ENCODE measurements at places on chromosomes 12 and 14. TPM values are rescaled to one million over a fixed set of nuclear protein-coding genes. Genes with fewer than 3 reads are reported as not detected.

Gene KRT73
- 0.52 TPM for total RNA-seq

Gene KLRK1
- total RNA-seq = 8.1 TPM

Gene SLCO1B3
- total RNA-seq = not detected

Gene JAG2
- 31.2 TPM for total RNA-seq

Gene SDR9C7
- not detected for total RNA-seq

Gene KRT6C
- total RNA-seq = not detected
